ENCODE measurements at places on chromosomes 11 and 22. TPM values are rescaled to one million over a fixed set of nuclear protein-coding genes. Genes with fewer than 3 reads are reported as not detected.

The GNG3 gene
- total RNA-seq = not detected

The DLG2 gene
- total RNA-seq = 4.2 TPM

The TMEM121B gene
- 0.44 TPM for total RNA-seq

The GUCY1A2 gene
- 1.9 TPM for total RNA-seq

The OR8D4 gene
- not detected for total RNA-seq

The MMP8 gene
- total RNA-seq = not detected

The OR8B8 gene
- not detected for total RNA-seq

The INS gene
- not detected for total RNA-seq

The MMP27 gene
- not detected for total RNA-seq

The CDC42EP1 gene
- 62.5 TPM for total RNA-seq

The MMP10 gene
- not detected for total RNA-seq

The COA4 gene
- total RNA-seq = 155 TPM

The TRIM29 gene
- 0.64 TPM for total RNA-seq

GRCh38 chr11:62535802-62536201 lies 10.8 kb downstream of the AHNAK start:
- DNase-seq = no peak

DNA sequence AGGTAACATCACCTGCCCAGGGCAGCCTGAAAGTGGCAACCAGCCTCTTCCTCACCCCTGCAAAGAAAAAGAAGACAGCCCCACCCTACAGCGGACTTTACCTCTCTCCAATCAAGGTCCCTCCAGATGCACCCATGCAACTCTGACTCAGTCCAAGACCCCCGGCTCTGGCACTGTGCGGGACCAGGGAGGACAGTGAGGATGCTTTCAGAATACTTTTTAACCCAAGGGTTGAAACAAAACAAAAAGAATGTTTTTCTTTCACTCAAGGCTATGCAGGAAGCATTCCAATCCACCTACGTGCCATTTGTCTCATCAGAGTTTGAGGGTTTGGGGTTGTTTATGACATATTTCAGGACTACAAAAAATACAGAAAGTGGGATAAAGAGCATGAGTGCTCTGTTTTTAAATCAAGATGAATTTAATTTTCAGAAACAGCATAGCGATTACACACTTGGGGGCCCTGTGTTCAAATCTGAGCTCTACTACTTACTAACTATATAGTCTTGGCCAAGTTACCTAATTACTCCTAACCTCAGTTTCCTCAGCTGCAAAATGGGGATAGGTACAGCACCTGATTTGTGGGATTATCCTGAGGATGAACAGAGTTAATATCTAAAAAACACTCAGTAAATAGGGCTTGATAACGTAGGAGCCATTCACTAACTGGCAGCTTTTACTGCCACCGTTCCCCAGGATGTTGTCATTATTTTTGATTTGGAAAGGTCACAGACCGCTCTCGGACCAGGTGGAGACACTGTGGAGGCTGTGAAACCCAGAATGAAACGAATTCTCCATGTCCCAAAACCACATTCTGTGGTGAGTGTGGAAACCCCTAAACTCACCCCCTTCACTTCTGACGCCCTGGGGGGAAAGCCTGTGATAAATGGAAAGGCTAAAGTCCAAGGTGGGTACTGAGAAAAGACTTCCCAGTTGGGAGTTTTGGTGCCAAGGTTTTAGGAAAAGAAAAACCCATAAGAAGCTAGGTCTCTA lies 5.6 kb downstream of the PLAAT3 start:
- DNase-seq = no peak

- DNase-seq = no peak
These were observed 29.9 kb upstream of the BSX start for GRCh38 chr11:123011510-123011909.

GRCh38 chr11:126465573-126466188 lies 110.2 kb downstream of the ST3GAL4 start:
- no peak for DNase-seq

- no peak for DNase-seq
These were observed 392.2 kb downstream of the ETS1 start for GRCh38 chr11:128195057-128195751.

DNA sequence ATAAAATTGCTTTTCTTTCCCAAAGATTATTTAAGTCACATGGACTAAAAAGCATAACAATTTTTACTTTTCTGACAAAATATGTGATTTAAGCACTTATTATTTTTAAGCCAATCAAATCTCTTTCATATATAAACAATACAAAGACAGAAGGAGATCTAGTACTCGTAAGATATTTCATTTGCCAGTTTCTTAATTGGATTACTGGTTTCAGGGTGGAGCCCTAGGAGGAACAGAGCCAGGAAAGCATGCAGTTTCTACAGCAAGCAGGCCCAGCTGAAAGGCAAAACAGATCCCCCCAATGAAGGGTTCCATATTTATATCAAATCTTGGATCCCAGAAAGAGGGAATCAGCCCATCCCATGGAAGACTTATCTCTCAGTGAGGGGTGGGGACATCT lies 177.0 kb downstream of the KIF18A start:
- DNase-seq = no peak

GRCh38 chr11:70113801-70114200 lies 35.7 kb downstream of the ANO1 start:
- no peak for DNase-seq

DNA sequence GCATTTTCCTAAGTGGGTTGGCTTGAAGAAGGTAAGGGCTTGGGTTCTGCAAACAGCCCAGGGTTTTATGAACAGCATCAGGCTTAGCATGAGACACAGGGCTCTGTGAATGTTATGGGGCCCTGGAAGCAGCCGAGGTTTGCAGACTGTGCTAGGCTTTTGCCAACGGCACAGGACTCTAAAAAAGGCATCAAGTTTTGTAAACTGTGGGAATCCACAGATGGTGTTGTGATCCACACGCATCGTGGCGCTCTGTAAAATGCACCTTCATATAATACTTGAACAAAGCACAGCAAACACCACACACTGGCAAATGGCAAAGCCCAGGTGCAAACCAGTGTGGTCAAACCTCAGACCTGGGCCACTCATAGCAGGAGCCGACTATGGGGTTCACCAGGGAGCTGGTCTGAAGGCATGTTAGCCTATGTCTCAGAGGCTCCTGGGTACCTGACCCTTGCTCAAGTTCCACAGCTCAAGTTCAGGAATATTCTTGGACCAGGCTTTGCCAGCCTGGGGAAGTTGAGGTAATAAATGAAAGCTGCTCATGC lies 2.4 kb upstream of the SLCO2B1 start:
- no peak for DNase-seq

- DNase-seq = no peak
These were observed 13.7 kb upstream of the CPT1A start for GRCh38 chr11:68855205-68855981.

GRCh38 chr22:27580311-27580897 lies 221.2 kb downstream of the MN1 start:
- no peak for DNase-seq

GRCh38 chr11:58675334-58676155 lies 53.1 kb downstream of the CNTF start:
- DNase-seq = no peak

DNA sequence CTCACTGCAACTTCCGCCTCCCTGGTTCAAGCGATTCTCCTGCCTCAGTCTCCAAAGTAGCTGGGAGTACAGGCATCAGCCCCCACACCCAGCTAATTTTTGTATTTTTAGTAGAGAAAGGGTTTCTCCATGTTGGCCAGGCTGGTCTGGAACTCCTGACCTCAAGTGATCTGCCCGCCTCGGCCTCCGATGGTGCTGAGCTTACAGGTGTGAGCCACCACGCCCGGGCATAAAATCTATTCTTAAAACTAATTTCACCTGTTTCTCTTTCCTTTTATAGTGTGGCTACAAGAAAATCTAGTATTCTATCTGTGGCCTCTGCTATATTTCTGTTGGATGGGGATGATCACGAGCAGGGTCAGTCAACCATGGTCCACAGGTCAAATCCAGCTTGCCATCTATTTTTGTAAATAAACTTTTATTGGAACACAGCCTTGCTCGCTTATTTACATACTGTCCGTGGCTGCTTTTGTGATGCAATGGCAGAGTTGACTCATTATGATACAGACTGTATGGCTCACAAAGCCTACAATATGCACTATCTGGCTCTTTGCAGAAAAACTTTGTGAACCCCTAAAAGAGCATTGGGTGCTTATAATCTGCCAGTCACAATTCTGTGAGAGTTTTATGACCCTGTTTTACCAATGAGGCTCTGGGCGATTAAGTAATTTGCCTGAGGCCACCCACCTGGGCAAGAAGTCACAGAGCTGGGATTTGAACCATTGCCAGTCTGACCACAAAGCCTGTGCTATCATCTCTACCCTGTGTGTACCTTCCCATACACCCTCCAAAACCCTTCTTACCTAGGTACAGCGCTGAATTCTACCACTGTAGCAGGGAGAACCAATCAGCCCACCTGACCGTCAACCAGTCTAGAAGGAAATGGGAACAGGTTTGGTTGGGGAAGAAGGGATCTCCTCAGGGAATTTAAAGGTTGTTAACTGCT lies 28.3 kb downstream of the SLC1A2 start:
- peak; percentile 69 for DNase-seq

DNA sequence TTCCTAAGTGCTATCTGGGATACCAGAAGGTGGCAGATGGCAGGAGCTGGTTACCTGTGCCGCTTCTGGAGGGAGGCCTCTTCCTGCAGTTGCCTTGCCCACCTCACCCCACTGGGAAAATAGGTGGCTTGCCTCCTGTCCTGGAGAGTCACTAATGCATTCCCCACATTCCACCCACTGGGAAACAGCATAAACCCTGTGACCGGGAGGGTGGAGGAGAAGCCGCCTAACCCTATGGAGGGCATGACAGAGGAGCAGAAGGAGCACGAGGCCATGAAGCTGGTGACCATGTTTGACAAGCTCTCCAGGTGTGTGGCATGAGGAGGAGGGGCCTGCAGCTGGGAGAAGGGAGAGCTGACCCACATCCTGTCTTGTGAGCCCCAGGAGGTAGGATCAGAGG lies 5.6 kb downstream of the RIC8A start:
- DNase-seq = no peak

- DNase-seq = no peak
These were observed 1036.0 kb downstream of the OPCML start for GRCh38 chr11:132496341-132496740.

GRCh38 chr11:131307506-131307905 lies 62.9 kb upstream of the NTM start:
- DNase-seq = no peak

- DNase-seq = no peak
These were observed 49.4 kb downstream of the SMIM38 start for GRCh38 chr11:69204941-69205742.

GRCh38 chr11:134971381-134971780 lies 559.3 kb upstream of the B3GAT1 start:
- DNase-seq = no peak

DNA sequence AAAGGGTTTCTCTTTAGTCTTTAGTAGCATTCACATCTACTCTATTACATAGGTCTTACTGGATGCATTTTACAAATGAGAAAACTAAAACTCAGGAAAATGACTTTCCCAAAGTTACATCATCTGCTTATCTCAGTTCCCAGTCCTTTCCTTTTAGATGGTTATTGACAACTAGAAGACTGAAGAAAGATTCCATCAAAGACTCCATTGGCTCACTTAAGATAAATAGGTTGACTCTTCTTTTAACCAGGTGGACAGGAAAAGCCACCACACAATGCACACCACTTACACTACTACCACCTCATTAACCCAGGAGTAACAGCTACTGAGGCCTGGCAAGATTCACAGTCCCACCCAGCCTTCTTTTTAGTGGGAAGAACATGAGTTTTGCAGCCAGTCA lies 123.6 kb downstream of the TRIM44 start:
- no peak for DNase-seq

Data from Panc1 (cell line).